MCF 10A (cell line): ENCODE measurements at places on chromosomes 3 and 15.

DNA sequence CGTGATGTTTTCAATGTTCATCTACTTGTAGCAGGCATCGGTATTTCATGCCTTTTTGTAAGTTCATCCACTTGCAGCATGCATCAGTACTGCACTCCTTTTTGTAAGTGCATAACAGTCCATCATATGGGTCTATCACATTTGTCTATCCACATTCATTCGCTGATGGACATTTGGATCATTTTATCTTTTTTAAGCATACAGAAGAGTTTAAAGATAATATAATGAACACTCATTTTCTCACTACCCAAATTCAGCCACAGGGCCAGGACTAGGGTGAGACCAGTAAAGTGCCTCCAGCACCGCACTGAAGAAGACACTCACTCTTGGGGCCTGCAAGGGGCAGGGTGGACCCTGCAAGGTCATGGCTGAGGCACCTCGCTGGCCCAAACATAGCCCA, 309.6 kb downstream of the UACA start:
- no peak for DNase-seq

DNA sequence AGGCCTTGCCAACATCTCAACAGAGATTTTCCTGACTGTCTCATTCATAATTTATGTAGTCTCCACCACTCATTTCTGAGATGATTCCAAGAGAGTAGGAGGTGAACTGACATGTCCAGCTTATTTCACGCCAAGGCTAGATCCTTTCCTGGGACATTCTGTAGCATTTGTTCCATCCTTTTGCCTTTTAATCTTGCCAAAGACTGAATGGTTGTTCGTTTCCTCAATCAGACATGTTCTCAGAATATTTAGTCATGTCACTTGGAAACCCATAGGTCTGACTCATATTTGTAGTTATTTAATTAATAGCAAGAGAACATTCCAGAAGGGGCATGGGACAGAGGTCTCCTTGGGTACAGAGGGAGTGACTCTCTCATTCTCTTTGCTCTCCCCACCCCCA, 80.9 kb downstream of the DHX36 start:
- no peak for DNase-seq

GRCh38 chr3:149536429-149536828, 61.9 kb downstream of the TM4SF4 start:
- peak; percentile 27 for DNase-seq

DNA sequence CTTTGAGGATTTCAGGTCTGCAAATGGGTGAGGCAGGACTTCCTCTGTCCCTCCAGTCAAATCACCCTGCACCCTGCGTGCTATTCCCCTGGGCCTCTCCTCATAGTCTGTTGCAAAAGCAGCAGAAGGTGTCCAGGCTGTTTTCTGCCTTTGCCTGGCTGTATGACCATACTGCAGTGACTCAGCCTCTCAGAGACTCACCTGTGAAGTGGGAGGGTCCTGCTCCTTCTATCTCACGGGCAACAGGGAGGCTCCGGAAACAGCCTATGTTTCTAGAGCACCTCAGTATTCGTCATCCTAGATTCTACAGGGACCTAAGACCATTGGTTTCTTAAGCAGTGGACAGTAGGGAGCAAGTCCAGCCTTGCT, 216.4 kb downstream of the TLE3 start:
- DNase-seq = peak; percentile 51

DNA sequence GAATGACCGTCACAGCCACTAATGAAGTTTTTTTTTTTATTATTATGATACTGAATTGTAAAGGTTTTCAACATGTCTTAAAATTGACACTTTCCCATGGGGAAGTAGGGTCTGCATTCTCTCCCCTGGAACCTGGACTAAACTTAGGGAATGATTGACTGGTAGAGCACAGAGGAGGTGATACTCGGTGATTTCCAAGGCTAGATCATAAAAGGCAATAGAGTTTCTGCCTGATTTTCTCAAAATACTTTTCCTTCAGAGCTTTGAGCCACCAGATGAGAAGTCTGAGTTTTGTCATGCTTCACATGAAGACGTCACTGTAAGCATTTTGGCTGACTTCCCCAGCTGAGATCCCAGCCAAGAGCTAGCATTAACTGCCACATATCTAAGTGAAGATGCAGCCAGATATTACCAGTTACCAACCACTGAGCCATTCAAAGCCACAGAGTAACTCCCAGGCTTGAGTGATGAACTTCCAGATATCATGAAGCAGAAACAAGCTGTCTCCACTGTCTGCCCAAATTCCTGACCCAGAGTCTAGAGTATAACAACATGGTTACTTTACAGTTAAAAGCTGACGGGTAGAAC, 105.8 kb downstream of the LSAMP start:
- DNase-seq = no peak

DNA sequence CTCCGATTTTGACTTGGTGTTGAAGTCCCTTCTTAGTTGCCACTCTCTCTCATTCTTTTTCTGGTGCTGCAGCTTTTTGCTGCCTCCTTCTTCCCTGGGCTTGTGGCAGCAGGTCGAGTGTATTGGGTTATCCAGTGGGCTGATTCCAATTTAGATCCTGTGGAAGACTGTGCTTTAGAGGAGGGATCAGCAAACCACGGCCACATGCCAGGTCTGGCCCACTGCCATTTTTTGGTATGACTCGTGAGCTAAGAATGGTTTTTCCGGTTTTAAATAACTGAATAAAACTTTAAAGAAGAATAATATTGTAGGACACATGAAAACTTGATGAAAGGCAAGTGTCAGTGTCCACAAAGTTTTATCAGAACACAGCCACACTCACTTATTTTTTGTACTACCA, 330.5 kb downstream of the ROBO2 start:
- DNase-seq = peak; percentile 64

- DNase-seq = peak; percentile 44
Measured at GRCh38 chr15:70770863-70771262, 7.5 kb upstream of the UACA start.

GRCh38 chr3:140573011-140573410, 104.9 kb upstream of the TRIM42 start:
- DNase-seq = no peak

- no peak for DNase-seq
Measured at GRCh38 chr3:46860810-46861604, 2.2 kb downstream of the MYL3 start.

- DNase-seq = no peak
Measured at GRCh38 chr3:194582196-194582905, 50.9 kb downstream of the TMEM44 start.

- DNase-seq = no peak
Measured at GRCh38 chr3:127800508-127800907, 21.8 kb downstream of the MGLL start.

GRCh38 chr3:64523324-64523723, 164.5 kb downstream of the ADAMTS9 start:
- no peak for DNase-seq

DNA sequence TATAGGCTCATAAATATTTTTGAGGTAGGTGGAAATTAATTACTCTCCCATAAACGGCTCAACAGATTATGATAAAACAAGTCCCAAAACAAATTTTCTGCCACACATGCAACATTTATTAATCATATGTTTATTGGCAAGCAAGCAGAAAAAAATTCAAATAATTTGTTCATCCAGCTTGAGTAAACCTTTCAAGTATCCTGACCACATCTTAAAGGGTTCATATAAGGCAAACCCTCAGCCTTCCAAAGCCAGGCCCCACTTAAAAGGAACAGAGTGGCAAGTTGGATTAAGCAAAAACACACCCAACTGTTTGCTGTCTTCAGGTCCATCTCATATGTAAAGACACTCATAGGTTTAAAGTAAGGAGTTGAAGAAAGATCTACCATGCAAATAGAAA, 1042.3 kb downstream of the DIPK2A start:
- no peak for DNase-seq

DNA sequence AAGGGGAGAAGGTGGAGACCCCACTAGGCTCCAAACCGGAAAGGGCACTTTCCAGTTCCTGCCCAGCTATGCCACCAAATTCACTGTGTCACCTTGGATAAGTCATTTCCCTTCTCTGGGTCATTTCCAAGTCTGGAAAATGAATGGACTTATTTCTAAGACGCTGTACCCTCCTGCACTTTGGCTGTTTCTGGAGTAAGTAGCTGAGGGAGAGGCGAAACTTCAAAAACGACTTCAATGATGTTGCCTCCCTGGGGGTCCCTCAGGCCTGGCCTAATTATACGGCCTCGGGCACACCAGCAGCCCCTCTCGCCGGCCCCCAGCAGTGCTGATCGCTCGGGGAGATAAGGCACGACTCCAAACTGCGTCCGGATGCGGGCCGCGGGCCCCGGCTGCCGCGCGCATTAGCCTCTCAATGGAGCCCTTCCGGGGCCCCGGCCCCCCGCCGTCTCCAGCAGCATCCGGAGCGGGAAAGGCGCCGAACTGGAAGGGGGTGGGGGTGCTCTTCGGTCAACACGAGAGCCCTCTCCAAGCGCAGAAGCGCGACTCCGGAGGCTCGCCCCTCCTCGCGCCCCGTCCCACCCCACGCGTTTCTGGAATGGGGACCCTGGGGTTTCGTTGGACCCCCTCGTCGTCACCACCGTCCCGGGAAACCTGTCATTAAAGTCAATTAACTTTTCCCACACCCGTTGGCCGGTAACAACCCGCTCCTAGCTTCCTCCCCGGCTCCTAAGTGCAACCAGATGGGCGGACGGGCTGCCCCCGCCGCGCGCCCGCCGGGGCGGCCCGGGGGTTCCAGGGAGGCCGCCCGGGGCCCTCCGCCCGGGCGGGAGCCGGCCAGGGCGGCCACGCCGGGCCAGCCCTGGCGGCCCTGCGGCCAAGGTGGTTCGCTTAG, 4.8 kb downstream of the HES1 start:
- DNase-seq = peak; percentile 75

DNA sequence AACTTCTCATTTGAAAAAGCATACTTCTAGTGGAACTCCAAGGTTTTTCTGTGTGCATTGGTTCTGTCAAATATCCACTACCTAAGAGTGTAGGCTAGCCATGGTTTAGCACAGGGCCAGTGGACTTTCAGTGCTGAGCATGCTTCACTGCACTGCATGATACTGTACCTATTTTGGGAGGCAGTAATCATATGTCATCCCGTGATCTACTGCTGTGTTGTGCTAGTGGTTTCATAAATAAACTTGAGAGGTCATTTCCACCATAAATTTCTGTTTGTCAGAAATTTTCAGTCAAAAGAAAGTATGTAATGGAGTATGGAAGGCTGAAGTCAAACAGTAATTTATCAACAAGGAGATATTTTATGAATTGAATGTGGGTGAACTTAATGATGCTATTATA, 203.6 kb downstream of the ROBO1 start:
- DNase-seq = no peak

DNA sequence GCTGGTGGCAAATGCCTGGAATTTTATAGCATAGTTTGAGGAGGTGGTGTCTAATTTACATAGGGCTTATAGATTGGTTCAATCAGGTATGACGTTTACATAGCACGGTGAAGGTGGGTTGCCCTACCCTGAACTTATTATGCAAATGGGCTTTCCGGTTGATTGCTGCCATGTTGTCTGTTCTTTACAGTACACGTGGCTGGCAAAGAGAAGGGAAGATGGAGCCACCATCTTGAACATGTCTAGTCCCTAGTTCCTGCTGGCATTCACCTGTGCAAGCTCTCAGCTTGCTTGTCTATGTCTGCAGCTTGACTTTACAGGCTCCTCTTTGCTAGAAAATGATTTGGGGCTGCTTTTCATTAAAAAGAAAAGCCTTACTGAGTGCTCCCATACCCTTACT, 14.0 kb upstream of the STAC start:
- no peak for DNase-seq

DNA sequence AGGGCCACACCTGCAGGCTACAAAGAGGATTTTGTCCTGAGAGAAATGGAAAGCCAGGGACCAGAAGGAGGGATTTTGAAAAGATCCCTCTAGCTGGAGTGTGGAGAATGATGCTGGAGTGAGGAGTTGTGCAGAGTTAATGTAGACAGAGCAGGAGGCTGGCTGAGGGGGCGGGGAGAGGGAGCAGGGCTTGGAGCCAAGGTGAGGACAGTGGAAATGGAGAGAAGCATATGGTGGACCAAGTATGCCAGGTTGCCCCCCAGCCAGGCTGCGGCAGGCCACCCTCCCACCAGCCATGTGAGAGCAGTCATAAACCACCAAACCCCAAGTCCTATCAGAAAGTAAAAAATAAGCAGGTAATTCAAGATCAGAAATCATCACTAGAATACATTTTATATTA, 14.7 kb downstream of the RARRES1 start:
- no peak for DNase-seq

- no peak for DNase-seq
Measured at GRCh38 chr3:107345822-107346405, 31.3 kb upstream of the CCDC54 start.
